ENCODE measurements at places on chromosomes 3 and 15.

- no peak for DNase-seq
These were observed 28.5 kb upstream of the TSEN2 start for GRCh38 chr3:12455740-12456139.

DNA sequence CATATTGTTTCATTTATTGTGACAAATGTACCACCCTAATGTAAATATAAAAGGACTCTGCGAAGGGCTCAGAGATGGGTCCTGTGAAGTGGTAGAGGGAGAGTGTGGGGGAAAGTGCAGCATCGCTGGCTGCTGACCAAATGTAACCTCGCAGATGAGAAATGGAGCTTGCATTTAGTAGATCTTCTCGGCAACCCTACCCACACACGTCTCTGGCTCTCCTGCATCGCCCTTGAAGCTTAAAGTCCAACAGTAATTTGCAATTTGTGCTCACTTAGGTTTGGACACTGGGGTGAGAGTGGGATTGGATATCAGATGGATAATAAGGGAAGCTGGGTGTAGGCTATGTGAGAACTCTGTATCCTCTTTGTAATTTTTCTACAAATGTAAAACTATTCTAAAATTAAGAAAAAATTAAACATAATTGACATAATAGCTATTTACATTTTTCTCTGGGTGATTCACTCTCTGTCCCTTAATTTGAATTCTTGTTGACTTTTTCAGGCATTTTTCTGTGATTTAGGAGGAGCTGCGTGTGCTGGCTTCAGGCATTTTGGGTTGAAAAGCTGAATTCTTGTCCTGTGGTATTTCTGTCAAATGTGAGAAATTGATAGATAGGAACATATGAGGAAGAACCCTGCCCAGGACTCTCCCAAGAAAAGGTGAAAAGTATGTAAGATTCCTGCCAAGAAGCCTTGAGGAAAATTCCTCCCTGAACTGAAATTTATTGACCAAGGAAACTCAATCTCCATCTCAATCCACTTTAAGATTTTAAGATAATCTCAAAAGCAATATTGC lies 524.7 kb upstream of the MCTP2 start:
- DNase-seq = no peak

DNA sequence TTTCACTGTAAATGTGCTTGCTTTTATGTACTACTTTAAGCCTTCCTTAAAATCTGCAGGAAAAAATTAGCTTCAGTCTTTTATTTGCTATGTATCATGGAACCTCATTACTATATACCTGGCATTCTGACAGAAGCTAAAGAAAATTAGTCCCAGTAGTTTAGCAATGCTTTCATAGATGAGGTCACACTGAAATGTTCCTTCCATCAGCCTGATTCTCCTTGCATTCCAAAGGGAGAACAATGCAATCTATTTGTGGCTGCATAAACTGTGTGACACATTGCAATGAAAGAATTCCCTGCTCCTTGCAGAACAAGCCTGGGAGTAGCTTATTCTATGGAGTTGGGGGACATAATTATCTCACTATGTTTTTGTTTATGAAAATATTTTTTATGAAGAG lies 691.5 kb upstream of the ARPP21 start:
- DNase-seq = no peak

DNA sequence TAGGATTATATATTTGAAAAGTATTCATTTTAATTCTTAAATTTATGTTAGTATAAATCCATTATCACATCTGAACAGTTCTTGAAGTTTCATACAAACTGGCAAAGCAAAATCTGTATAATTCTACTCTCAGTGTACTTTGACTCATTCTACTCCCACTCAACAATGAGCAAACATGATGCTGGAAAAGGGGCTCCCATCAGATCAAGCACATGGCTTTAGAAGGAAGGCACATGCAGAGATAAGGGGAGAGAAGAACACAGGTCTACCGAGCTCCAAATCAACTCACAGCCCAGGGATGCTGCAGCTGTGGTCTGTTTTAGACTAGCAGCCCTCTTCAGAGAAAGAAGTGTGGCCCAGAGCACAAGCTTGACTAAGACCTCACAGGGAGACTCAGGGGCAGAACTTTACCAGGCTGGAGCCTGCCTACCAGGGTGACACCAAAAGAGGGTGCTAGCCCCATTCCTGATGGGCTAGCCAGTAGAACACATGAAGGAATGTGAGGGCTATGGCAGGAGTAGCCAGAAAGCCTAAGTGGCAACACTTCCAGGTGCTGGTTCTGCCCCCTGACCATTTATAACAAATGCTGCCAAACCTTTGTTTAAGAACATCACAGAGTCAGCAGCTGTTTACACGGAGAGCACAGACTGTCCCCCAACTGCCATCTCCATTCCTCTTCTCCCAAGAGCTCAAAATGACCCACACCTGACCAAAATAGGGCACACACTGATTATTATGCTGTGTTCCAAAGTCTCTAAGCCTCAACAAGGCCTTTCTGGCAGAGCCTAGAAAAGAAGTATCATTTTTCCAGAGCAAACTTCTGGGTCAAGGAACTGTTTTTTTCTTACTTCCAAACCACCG lies 19.5 kb downstream of the SEC22C start:
- no peak for DNase-seq

- DNase-seq = no peak
These were observed 63.2 kb upstream of the LPP start for GRCh38 chr3:188090620-188091309.

DNA sequence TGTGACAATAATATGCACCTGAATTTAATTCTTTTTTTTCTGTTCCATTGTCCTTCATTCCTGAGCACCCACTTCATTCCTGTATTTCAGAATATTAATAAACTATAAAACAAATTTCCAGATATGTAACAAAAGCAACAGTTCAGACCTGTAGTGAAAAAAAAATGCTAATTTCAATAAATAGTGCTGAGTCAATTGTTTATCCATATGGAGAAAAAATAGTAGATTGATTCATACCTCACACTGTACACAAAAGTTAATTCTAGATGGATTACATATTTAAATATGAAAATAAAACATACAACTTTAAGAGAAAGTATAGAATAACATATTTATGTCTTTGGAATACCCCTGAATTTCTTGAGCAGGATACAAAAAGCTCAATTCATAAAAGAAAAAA lies 43.9 kb upstream of the KCNH8 start:
- DNase-seq = no peak

DNA sequence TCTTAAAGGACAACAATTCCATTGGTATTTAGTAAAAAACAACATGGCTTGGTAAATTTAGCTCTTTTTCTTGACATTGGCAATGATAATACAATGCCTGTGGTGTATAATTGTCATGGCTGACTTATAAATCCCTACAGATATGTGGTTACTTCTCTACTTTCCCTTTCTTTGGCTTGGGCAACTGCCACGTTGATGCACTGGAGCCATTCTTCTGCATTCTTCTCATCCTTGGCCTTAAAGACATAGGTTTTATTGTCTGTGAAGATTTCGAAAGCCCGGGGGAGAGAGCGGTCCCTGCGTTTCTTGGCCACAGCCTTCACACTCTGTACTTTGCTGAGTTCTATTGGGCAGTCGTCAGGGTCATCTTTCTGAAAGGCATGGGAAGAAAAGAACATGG lies 101.1 kb upstream of the CCNL1 start:
- DNase-seq = no peak
